ENCODE measurements at places on chromosomes 5 and 9.
A peak's percentile ranks its signal among the peaks of the same experiment; 100 is the strongest.

- no peak for DNase-seq
Measured at GRCh38 chr9:3161912-3162311, 318.0 kb upstream of the PUM3 start.

DNA sequence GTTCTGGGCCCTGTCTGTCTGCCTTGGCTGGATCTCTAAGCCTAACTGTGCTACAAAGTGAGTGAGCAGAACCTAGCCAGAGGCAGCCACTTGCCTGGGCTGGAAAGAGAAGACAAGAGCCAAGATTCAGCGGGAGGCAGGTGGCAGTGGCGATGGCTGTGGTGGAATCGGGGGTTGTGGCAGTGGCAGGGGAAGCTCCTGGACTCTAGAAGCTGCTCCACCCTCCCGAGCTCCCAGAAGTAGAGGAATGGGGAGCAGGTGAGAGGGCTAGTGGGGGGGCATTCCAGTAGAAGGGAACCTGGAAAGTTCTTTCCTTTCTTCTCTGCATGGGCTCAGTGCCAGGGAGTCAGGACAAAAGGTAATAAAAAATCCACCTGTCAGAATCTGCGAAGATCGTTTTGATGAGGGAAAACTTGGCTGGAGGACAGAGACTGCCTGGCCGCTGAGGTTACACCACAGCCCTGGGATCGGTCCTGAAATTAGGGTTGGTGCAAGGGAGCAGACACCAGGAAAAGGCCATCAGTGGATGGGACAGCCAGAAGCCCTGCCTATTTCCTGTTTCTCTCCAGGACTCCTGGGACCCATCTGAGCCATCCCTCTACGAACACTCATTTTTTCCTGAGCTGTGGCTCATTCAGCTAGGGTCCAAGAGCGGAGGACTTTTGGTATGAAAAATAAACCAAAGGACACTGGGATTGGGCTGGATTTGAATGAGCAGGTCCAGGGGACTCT is 1.6 kb downstream of the CRAT start:
- DNase-seq = no peak

DNA sequence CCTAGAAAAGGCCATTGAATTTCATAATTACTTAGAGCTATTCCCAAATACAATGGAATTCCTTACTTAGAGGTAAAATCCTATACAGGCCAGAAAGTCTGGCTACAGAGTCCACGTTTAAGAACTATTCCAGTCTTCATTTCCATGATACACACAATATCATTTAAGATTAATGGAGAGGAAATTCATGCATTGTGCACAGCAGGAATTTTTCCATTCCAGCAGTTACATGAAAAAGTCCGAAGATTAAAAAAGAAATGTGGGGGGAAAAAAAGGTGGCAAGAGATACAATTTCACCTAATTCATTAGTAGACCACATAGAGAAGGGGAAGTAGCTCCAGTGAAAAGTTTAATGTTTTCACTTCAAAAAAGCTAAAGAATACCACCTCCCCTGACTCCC is 63.1 kb downstream of the CHD1 start:
- no peak for DNase-seq

DNA sequence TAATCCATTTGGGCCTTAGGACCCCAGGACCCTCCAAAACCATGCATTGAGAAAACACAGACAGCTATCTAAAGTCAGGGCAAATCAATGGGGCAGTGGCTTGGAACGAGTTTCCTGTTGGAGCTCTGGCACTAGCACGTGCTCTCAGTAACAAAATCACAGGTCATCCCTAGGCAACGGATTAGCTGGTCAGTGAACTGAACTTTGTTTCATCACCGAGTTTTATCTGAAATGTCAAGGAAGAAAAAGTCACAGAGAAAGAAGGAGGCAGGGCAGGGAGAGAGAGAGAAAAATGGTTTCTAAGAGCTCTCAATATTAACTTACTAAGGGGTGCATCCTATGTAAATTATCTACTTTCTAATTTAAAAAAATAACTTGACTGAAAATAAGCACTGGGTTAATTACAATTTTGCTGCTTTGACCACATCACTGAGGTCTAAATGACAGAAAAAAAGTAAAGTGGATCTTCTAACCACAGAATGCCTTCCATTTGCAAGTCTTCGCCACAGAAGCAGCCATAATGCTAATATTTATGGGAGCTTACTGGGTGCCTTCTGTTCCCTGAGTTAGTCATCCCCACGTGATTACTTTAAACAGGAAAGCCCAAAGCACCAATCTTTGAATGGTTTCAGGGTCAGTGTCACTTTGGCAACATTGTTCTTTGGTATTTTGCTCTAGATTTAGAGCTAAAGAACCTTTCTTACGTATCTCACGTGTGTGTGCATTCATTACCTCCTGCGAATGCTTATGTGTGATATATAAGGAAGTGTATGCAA is 503.9 kb downstream of the RASEF start:
- no peak for DNase-seq

- no peak for DNase-seq
Measured at GRCh38 chr5:58890701-58891085, 307.8 kb downstream of the RAB3C start.

DNA sequence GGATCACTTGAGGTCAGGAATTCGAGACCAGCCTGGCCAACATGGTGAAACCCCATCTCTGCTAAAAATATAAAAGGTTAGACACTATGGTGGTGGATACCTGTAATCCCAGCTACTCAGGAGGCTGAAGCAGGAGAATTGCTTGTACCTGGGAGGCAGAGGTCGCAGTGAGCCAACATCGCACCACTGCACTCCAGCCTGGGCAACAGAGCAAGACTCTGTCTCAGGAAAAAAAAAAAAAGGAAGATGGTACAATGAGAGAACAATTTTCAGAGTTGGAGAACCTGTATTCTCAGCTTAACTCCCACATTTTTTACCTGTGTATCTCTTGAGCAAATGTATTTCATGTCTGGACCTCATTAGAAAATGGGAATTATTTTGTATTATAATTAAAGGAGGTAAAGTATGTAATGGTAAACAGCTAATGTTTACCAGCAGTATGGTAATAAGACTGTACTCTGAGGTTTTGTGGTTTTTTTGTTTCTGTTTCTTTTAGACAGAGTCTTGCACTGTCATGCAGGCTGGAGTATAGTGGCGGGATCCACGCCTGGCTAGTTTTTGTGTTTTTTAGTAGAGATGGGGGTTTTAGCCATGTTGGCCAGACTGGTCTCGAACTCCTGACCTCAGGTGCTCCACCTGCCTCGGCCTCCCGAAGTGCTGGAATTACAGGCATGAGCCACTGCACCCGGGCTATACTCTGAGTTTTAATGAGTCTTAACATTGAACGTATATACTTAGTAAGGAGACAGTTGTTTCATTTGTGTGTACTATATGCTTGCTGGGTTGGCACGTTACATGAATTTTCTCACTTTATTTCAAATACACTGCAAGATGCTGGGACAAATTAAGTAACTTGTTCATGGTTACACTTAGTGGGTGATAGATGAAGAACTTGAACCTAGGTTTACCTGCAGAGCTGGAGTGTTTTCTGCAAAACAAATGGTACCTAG is 16.2 kb downstream of the UHRF2 start:
- DNase-seq = no peak

DNA sequence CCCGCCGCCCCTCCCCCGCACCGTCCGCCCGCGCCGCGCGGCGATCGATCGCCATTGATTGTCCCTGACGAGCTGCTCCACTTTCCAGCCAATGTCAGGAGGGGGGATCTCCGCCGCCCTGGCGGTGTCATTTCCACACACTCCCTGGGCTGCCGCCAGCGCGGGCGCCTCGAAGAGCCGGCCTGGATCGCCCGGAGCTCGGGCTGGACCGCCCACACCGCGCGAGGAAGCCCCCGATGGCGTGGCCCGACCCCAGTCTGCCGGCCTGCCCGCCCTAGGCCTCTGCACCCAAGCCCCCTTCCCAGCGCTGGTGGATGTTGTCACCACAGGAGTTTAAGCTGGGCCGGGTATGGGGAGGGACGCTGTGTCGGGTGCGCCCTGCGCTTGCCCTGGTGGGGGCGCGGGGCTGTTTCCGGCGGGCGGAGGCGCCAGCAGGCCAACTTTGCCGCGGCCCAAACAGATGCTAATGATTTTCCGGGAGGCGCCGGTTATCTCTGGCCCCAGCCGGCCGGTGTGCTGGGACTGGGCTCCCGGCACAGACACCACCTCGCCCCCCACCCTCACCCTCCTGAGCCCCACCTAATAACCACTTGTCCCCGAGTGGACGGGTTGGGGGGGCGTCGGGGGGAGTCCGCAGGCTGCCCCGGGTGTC is 10.6 kb upstream of the CXXC5 start:
- peak; percentile 72 for DNase-seq

DNA sequence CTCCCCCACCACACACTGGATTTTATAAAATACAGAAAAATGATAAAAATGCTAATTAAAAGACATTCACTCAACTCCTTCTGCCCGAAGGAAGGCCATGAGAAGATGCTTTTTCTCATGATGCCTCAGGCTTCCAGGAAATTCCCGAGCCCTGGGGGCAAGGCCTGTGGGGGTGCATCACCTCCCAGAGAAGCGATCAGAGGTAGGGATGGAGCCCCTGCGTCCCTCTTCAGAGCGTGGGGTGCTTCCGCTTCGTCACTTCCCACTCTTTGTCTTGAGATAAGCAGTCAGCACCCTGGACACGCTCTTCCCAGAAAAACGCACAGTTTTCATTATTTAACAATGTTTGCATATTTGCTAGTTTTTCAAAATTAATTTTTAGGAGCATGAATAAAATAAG is 33.3 kb upstream of the SH3PXD2B start:
- no peak for DNase-seq

DNA sequence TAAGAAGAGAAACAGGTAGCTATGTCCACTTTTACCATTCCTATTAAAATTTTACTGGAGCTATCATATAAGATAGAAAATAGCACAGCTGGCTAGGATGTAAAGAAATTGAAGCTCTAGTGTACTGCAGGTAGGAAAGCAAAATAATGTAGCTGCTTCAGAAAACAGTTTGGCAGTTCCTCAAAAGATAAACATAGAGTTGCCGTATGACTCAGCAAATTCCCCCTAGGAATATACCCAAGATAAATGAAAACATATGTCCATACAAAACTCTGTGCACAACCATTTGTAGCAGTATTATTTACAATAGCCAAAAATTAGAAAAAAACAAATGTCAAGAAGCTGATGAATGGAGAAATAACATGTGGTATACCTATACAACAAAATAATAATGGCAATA is 64.6 kb upstream of the SHISAL2B start:
- no peak for DNase-seq

DNA sequence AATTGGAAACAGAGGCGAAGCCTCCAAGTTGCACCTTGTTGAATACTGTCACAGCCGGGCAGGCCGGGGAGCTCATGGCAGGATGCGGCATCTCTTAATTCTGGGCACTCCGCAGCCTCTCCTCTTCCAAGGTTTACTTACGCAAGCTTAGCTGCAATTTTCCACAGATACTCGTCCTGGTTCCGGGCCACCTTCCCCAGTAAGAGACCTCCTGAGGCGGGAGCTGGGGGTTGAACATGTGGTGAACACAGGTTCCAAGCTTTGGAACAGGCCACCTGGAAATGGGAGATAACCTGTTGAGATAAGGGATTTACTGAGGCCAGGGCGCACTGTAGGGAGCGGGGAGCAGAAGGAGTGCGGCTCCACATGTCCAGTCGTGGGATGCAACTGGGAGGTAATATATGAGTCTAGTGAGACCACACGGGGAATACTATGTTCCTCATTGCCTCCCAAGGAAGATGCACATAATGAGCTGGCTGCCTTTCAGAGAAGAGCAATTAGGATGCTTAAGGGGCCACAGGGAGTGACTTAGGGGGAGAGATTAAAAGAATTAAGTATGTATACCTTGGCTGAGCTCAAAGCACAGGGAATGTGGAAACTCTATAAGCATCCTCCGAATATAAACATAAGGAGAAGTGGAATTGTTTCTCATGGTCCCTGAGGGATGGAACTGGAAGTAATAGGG is 335.2 kb downstream of the CWC27 start:
- no peak for DNase-seq

DNA sequence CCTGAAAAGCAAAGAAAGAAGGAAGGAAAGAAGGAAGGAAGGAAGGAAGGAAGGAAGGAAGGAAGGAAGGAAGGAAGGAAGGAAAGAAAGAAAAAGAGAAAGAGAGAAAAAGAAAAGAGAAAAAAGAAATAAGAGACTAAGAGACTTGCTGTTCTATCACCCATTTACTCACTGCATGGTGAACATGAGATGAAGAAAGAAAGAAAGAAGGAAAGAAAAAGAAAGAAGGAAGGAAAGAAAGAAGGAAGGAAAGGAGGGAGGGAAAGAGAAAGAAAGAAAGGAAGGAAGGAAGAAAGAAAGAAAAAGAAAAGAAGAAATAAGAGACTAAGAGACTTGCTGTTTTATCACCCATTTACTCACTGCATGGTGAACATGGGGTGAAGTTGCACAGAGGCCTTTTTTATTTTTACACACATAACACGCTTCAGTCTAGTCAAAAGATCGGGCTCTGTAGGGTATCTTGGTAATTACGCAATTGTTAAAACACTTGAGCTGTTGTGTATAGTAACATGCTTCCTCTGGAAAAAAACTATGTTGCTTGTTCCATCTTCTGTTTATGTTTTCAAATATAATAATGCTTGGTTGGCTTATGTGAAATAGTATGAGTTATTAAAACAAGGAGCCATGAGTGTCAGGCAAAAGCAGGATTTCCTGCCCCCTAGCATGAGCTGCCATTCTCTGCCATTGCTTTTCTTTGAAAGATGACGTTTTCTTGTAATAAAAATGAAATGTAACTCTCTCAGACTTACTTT is 119.3 kb upstream of the ZNF608 start:
- no peak for DNase-seq

DNA sequence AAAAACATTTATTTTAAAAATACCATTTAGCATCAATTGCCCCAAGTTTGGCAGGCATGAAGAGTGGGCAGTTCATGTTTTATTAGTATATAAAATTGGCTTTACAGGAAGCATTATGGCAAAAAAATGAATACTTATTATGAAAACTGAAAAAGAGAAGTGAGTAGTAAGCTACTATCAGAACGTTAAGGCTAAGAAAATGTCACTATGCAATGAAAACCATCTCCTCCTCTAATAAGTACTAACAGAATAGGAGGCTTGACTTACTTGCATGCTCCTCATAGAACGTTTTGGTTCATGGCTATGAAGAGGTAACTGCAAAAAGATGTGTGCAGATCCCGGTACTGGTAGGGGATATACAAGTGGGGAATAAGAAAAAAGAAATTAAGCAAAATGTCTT is 23.6 kb downstream of the TICAM2 start:
- DNase-seq = no peak

GRCh38 chr9:114270120-114270975 is 52.5 kb upstream of the ORM1 start:
- DNase-seq = no peak

DNA sequence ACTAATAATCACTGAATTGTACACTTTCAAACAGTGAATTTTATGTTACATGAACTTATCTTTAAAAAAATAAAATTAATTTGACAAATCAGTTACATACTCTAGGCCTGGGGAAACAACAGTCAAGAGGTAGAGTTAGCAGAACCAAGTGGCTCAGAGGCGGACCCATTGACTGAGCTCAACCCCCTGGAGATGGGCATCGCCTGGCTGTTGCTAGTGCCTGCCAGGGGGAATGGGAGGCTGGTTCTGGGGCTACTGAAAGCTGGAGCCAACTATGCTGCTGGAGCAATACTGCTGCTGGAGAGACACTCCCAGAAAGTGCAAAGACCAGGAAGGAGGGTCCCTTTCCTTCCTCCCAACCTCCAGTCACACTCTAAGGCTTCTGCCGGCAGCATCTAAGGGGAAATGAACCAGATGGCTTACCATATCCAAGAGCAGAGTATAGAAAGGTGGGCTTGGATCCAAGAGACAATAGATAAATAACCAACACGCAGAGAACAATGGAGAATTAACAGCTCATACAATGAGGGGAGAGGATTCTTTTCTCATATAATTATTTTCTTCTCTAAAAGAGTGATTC is 40.3 kb upstream of the ANKRD55 start:
- DNase-seq = no peak

- no peak for DNase-seq
Measured at GRCh38 chr5:116343961-116344360, 230.7 kb downstream of the SEMA6A start.

Measured in CD4-positive, alpha-beta T cell treated with Interleukin-15 for 1 hour (primary cell).